ENCODE measurements at places on chromosomes 1 and 21. TPM values are rescaled to one million over a fixed set of nuclear protein-coding genes. Genes with fewer than 3 reads are reported as not detected.

PTGS2 gene
- polyA plus RNA-seq, result not detected

UMODL1 gene
- not detected for polyA plus RNA-seq

DNA sequence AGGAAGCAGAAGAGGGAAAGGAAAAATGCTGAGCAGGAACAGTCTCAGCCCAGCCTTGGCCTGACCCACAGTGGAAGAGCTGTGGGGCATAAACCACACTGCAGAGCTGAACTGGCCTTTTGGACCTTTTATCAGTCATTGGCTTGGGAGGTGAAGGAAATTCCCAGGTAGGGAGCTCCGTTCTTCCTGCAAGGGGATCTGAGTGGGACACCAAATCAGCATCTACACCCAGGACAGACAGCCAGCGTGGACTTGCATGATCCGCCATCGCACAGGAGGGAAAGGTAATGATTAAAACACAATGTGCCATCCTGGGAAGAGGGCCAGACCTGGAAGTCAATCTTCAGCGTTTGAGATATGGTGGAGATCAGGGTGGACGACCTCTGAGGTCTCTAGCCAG is 1.2 kb upstream of the MTFR1L start:
- no peak overlapping the region for H3K4me3 ChIP-seq
- DNase-seq, result no peak
- H3K36me3 ChIP-seq, result no peaks in the 10 kb centered on the region
- peaks cover 37% of the 10 kb centered on the region for H3K4me1 ChIP-seq
- no peaks in the 10 kb centered on the region for H3K27me3 ChIP-seq

DNA sequence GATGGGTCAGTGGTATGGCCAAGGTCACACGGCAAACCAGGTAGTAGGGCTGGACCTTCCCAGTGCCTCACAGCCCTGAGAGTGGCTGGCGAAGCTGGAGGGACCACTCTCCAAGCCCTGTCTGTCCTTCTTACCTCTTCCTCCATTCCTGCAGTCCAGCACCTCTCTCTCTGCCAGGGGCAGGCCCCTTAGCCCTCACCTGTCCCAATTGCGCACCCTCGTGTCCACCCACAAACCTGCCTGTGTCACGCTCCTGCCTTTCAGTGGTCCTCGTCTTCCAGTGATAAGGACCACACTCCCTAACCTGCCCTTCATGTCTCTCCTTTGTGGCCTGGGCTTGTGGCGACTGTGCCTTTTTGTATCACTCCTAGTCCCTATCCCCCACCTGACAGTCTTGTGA is 3.4 kb downstream of the PODN start:
- DNase-seq, result no peak
- H3K27me3 ChIP-seq, result peaks cover 33% of the 10 kb centered on the region
- H3K27ac ChIP-seq, result no peak overlapping the region
- no peaks in the 10 kb centered on the region for H3K36me3 ChIP-seq
- H3K4me3 ChIP-seq, result no peak overlapping the region

All from CD8-positive, alpha-beta memory T cell (primary cell).